ENCODE measurements at places on chromosomes 13 and 19.

GRCh38 chr13:108980237-108980636 is 350.8 kb downstream of the MYO16 start:
- no peak for DNase-seq

DNA sequence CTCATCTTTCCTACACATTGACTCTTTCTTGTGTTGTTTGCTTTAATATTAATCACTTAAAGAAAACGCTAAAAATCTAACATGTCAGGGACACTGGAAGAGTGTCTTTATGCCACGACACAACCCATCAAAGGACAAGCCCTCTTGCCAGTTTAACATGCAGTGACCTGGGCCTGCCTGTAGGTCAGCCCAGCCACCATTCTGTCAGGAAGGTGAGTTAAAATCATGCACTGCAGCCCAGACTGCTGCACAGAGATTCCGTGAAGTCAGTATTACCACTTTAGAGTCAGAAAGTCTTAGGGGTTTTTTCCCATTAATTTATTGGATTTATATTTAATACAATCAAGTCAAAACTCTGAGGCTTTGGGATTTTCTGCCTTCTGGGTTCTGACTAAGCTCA is 58.0 kb downstream of the TNFRSF19 start:
- DNase-seq, result no peak

GRCh38 chr19:364496-365287 is 20.1 kb upstream of the MIER2 start:
- no peak for DNase-seq

GRCh38 chr19:35732540-35733179 is 9.6 kb downstream of the IGFLR1 start:
- no peak for DNase-seq

DNA sequence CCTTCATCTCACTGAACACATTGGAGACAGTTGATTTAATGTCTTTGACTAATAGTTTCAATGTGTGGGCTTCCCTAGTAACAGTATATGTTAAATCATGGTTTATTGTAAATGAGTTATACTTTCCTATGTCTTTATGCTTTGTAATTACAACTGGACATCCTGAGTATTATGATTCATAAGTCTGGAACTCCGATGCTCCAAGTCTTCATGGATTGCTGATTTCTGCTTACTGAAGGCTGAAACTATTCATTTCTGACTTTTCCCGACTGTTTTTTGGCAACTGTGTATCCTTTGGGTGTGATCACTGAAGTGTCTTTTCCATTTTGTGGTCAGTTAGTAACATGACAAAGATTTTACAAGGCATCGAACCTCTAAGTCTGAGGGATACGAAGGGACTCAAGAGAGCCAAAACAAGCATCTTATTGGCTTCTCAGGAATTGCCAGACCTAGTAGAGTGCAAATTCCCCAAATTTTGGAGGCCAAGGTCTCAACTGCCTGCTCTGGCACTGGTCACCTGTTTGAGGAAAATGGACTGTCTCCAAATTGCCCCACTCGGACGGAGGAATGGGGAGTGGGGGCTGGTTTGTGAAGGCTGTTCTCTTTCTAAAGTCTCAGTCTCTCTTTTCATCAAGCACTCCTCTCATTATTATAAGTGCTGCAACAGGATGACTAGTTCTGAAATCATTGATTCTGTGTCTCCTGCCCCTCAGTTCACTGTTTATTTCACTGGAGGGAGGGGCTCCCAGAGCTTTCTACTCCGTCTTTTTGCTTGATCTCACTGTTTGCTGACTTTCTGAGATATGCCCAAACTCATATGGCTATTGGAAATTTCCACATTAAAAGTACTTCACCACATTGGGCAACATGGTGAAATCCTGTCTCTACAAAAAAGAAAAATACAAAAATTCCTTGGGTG is 20.2 kb upstream of the CD70 start:
- DNase-seq, result no peak

DNA sequence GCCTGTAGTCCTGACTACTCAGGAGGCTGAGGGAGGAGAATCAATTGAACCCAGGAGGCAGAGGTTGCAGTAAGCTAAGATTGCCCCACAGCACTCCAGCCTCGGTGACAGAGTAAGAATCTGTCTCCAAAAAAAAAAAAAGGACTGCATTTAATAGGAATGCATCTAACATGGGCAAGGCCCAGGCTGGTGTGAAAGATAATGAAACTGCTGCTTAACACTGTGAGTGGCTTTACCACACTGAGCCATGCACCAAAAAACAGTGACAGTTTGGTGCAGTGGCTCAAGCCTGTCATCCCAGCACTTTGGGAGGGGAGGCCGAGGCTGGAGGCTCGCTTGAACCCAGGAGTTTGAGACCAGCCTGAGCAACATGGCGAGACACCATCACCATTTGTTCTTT is 8.6 kb downstream of the GTF2F1 start:
- no peak for DNase-seq

DNA sequence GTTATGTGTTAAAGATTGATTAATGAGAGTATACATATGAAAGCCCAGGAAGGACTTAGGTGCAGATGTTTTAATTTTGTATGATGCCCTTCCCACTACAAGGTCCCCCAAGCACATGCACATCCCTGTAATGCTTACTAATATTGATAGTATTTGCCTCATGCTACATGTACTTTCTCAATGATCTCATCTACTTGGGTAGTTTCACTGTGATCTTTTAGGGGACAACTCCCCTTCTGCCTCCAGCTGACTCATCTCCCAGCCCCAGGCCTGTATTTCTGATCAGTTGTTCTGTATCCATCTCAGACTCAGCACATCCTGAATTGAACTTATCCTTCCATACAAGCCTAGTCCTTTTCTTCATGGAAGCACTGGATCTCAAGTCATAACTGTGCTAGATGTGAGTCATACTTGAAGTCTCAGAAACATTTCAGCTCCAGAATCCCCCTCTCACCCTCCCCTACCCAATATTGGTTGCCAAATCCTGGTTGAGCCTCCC is 49.4 kb upstream of the INTS6 start:
- no peak for DNase-seq

DNA sequence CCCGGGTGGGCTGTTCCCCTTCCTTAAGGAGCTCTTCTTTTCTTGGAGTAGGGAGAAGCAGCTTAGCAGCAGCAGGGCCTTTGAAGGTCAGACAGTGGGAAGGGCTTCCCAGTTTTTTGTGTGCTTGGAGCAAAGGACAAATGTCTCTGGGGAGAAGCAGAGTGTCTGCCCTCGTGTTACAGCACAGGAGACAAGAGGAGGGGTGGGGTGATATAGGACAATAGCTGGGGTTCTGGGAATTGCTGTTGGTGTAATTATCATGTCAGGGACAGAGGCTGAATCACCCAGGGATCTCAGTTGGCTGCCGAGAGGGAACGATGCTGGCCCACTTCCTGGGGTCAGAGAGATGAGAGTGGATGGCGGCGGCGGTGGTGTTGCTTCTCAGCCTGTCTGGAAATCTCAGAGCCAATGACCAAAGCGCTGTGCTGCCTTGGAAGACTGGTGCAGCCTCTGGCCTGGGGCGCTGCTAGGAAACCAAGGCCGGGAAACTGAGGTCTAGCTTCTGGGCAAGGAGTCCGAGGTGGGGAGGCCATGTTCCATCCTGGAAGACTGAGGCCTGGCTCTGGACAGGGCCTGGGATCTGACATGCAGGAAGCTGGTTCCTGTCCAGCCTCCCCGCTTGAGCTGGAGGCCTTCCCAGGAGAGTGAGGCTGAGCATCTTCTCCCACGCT is 1.2 kb downstream of the INAFM1 start:
- DNase-seq, result no peak

DNA sequence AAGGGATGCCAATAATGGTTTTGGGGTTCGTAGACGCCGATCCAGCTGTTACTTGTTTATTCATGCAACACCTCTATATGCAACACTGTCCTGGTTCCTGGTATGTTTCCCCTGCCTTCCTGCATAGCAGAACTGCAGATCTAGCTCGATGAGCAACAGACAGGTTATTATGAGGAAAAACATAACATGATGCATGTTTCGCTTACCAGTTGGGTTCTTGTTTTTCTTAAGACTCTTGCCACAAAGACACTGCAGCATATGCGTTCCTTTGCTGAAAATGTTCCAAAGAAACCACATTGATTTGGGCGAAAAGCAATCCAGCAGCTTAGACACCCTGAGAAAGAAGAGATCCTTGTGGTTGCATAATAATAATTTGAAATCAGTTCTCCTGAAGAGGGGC is 583 bp downstream of the FGF14 start:
- DNase-seq, result no peak

- DNase-seq, result no peak
Measured at GRCh38 chr13:51547425-51548176, 36.7 kb upstream of the WDFY2 start.

GRCh38 chr13:88456151-88456550 is 785.0 kb downstream of the SLITRK5 start:
- DNase-seq, result no peak

DNA sequence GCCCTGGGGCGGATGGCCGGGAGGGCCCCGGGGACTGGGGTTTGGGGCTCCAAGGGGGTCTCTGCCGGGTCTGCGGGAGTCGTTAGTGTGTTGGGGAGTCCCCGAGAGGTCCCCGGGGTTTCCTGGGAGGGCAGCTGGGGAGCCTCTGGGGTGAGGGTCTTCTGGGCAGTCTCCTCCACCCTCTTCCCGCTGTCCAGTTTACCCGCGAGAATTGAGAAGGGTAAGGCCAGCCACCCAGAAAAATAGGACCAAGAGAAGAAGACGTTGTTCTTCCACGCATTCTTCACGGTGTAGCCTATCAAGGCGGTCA is 1.0 kb upstream of the ETFB start:
- DNase-seq, result no peak

GRCh38 chr13:68676513-68677115 is 1431.0 kb upstream of the ATXN8OS start:
- no peak for DNase-seq

All from esophagus squamous epithelium (tissue), 5 donors.